Cardiac muscle cell (in vitro differentiated cells and primary cell): ENCODE measurements at places on chromosomes 6 and 20. TPM values are rescaled to one million over a fixed set of nuclear protein-coding genes. Genes with fewer than 3 reads are reported as not detected.
A peak's percentile ranks its signal among the peaks of the same experiment; 100 is the strongest.

DNA sequence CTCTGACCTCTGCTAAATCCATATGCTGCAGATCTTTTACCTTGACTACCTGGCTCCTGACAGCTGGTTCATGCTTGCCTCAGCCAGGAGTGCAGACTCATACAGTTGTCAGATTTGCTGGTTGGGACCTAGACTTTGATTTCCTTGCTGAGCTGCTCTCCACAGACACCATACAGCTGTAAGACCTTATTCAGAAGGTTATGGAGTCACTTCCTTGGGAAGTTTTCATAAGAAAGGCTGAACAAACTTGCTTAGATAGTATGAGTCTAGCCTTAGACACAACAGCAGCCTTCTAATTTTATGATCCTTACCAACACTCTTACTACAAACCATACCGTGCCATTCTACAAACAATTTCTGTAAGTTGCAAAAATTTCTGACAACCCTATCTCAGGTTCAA lies 102.9 kb downstream of the EDN1 start:
- H3K4me1 ChIP-seq, result no peaks in the 10 kb centered on the region
- no peaks in the 10 kb centered on the region for H3K27me3 ChIP-seq
- H3K27ac ChIP-seq, result no peak overlapping the region

Gene DNAJC5
- total RNA-seq, result 37.7 and 45.4 TPM in 2 replicates

Gene PNLDC1
- total RNA-seq, result 0.09 TPM in 1 of 2 replicates, not detected in the other

Gene PCSK2
- 0.12 and 0.18 TPM in 2 replicates for total RNA-seq

Gene NKX2-4
- not detected in 2 replicates for total RNA-seq

DNA sequence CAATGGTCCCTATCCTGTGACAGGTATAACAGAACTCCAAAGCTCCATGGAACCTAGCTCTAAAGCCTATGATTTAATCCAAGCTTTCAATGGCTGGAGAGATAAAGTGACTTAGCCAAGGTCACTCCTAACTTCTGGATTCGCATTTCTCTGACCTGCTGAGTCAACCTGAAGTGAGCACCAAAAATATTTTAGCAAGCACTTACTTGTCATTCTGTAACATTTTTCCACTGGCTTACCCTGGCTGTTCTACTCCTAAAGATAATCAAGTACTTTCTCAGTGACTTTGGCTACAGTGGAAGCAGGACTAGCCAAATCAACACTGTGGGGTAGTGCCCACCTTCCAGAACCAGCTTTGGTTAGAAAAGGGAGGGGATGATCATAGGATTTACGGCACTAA lies 188.3 kb downstream of the OGFRL1 start:
- H3K36me3 ChIP-seq, result no peaks in the 10 kb centered on the region
- no peak overlapping the region for H3K4me3 ChIP-seq
- H3K4me1 ChIP-seq, result no peaks in the 10 kb centered on the region
- H3K27ac ChIP-seq, result no peak overlapping the region

GRCh38 chr20:49674383-49675352 lies 39.0 kb downstream of the B4GALT5 start:
- no peak overlapping the region for H3K4me3 ChIP-seq
- H3K36me3 ChIP-seq, result no peaks in the 10 kb centered on the region
- H3K27ac ChIP-seq, result no peak overlapping the region
- no peaks in the 10 kb centered on the region for H3K27me3 ChIP-seq
- DNase-seq, result no peak

DNA sequence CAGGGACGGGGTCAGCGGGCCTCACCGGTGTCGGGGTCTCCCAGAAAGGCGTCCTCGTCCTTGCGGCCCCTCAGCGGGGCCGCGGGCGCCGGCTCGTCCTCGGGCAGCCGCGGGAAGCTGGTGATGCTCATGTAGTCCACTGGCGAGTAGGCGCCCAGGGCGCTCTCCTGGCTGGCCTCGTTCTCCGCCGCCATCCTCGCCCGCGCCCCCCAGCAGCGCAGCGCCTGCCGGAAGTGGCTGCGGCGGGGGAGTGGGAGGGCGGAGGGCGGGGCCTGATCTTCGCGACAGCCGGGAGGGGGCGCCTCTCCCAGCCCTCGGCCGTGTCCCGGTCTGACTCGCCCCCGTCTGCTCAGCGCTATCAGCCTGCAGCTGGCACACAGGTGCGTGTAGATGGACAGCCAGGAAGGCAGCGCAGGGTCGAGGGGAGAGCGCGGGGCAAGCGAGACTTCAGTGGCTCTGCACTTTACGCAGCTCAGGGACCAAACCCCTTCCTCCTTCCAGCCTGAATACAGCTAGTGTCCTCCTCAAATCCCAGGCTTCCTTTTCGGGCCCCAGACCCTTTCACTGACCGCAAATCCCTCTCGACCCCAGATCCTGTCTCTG lies at the start of gene GGT7:
TSS of gene GGT7 (minus strand) at position 235 of the 603 bp plus-strand sequence. CDS start at position 194, 41 bp downstream.
- peaks cover 3% of the 10 kb centered on the region for H3K4me1 ChIP-seq
- no peaks in the 10 kb centered on the region for H3K36me3 ChIP-seq
- peak; percentile 86 for DNase-seq

- H3K27ac ChIP-seq, result no peak overlapping the region
- H3K4me1 ChIP-seq, result no peaks in the 10 kb centered on the region
- H3K27me3 ChIP-seq, result no peaks in the 10 kb centered on the region
- H3K4me3 ChIP-seq, result no peak overlapping the region
These were observed 106.0 kb upstream of the CDH4 start for GRCh38 chr20:61146023-61146422.

Gene TMEM170B
- 2.6 and 3.0 TPM in 2 replicates for total RNA-seq

GRCh38 chr20:32209850-32210605 lies 2.3 kb downstream of the POFUT1 start:
- H3K4me3 ChIP-seq, result no peak overlapping the region
- H3K27me3 ChIP-seq, result no peaks in the 10 kb centered on the region
- peaks cover 19% of the 10 kb centered on the region for H3K4me1 ChIP-seq
- peak overlapping the region; percentile 22 for H3K27ac ChIP-seq
- DNase-seq, result no peak

Gene RSPO3
- 53.9 and 88.0 TPM in 2 replicates for total RNA-seq

- no peak overlapping the region for H3K4me3 ChIP-seq
- H3K27me3 ChIP-seq, result no peaks in the 10 kb centered on the region
- H3K36me3 ChIP-seq, result no peaks in the 10 kb centered on the region
- peak overlapping the region; percentile 89 for H3K27ac ChIP-seq
These were observed 82.6 kb upstream of the SPTLC3 start for GRCh38 chr20:12925863-12926793.

DNA sequence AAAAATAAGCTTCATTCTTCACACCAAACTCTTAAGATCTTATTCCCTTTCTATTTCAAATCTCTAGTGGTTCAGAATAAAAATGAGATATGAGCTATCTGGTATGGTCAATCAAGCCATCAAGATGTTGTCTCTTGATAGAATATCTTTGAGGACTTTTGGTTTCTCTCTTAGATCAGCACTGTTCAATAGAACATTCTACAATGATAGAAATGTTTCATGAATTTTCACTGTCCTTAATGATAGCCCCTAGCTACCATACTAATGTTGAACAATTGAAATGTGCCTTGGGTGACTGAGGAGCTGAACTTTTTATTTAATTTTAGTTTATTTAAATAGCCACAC lies 24.1 kb upstream of the HINT3 start:
- no peaks in the 10 kb centered on the region for H3K4me1 ChIP-seq
- H3K27me3 ChIP-seq, result no peaks in the 10 kb centered on the region
- H3K4me3 ChIP-seq, result no peak overlapping the region
- peaks cover 3% of the 10 kb centered on the region for H3K36me3 ChIP-seq

DNA sequence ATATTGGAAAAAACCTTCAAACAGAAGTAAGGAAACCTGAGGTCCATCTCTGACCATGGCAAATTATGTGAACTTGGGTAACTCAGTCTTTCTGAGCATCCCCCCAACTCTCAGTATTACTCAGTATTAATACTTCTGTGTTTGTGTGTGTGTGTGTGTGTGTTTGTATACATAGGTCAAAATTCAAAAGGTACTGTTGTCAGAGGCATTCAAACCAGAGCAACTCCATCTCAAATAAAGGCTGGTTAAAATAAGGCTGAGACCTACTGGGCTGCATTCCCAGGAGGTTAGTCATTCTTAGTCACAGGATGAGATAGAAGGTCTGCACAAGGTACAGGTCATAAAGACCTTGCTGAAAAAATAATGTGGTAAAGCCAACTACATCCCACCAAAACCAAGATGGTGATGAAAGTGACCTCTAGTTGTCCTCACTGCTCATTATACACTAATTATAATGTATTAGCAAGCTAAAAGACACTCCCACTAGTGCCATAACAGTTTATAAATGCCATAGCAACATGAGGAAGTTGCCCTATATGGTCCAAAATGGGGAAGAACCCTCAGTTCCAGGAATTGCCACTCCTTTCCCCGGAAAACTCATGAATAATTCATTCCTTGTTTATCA lies 33.3 kb upstream of the SLC22A16 start:
- no peaks in the 10 kb centered on the region for H3K4me1 ChIP-seq
- no peaks in the 10 kb centered on the region for H3K36me3 ChIP-seq
- H3K27me3 ChIP-seq, result no peaks in the 10 kb centered on the region
- H3K27ac ChIP-seq, result no peak overlapping the region
- DNase-seq, result no peak

Gene MYMX
- 0.21 TPM in 1 of 2 replicates, not detected in the other for total RNA-seq

- H3K36me3 ChIP-seq, result no peaks in the 10 kb centered on the region
- no peak overlapping the region for H3K27ac ChIP-seq
These were observed 4.4 kb downstream of the ANKRD60 start for GRCh38 chr20:58224097-58224496.

DNA sequence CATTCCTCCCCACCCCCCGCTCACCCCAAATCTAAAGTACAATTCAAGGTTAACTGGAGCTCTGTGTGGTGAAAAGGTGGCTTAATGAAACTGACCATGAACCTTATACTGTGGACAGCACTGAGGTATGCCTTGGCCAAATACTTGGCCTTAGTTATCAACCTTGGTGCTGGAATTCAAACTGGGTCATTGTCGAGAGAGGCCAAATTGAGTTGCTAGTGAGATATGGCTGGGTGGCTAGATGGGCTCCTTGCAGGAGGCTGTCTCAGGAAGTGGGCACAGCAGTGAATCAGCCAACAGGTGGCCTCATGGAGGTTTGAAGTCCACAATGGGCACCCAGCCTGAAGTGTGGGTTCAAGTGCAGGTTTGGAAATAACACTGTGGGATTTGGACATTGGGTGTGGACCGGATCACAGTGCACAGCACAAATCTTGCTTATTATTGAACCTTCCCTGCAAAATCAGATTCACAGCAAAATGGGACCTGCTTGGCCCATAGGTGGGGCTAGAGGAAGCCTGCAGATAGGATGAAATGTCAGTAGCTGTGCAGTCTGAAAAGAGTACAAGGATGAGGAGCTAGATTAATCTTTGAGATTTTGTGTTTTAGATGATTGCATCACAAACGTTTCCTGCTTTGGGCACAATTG lies 5.6 kb upstream of the BTBD3 start:
- no peaks in the 10 kb centered on the region for H3K36me3 ChIP-seq
- H3K4me1 ChIP-seq, result no peaks in the 10 kb centered on the region
- peak; percentile 15 for DNase-seq
- no peaks in the 10 kb centered on the region for H3K27me3 ChIP-seq
- no peak overlapping the region for H3K27ac ChIP-seq
- H3K4me3 ChIP-seq, result no peak overlapping the region

- peaks cover 4% of the 10 kb centered on the region for H3K4me1 ChIP-seq
- H3K27me3 ChIP-seq, result no peaks in the 10 kb centered on the region
- H3K27ac ChIP-seq, result peak overlapping the region; percentile 99
- peak; percentile 70 for DNase-seq
These were observed 367 bp upstream of the PCIF1 start for GRCh38 chr20:45934046-45934585.

Gene RAD21L1
- 0.28 and 0.33 TPM in 2 replicates for total RNA-seq

GRCh38 chr20:24106801-24107445 lies 118.3 kb upstream of the GGTLC1 start:
- H3K4me1 ChIP-seq, result no peaks in the 10 kb centered on the region
- no peak overlapping the region for H3K27ac ChIP-seq
- H3K36me3 ChIP-seq, result no peaks in the 10 kb centered on the region
- H3K27me3 ChIP-seq, result no peaks in the 10 kb centered on the region
- H3K4me3 ChIP-seq, result no peak overlapping the region

Gene PSORS1C2
- not detected in 2 replicates for total RNA-seq

DNA sequence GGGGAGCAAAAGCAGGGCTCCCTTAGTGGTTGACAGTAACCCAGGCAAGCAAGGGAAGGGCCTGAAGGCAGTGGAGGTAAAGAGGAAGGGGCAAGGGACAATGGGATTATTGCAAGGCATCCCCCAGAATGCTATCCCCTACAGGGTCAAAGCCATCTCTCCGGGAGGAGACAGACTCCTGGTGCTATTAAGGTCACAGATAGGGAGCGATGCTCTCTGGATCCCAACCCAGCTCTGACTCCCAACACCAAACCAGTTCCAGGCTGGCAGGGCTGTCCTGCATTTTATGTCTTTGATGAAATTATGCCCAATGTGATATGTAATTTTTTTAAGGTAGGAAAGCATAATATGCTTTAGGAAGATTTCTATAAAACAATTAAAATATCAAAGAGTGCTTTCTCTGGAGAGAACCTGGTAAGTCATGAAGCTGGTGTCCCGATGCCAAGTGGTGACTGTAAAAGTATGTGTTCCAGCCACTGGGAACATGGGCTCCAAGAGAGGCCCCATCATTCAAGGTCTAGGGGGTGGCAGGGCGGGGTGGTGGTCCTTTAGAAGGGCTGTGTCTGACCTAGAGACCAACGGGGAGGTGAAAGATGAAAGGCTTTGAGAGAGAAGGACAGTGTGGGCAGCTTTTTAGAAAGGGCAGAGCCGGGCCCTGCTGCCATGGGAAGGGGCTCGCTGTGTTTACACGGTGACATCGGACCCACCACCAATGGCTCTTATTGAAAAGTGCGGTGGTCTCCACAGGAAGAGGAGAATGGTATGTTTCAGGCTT lies 276.5 kb downstream of the CDC5L start:
- DNase-seq, result no peak
- H3K27ac ChIP-seq, result no peak overlapping the region
- no peaks in the 10 kb centered on the region for H3K36me3 ChIP-seq
- no peak overlapping the region for H3K4me3 ChIP-seq
- no peaks in the 10 kb centered on the region for H3K27me3 ChIP-seq

Gene ACSS2
- total RNA-seq, result 79.6 and 145 TPM in 2 replicates

GRCh38 chr6:158785036-158785435 lies 34.1 kb downstream of the EZR start:
- H3K4me1 ChIP-seq, result peaks cover 5% of the 10 kb centered on the region
- H3K27ac ChIP-seq, result no peak overlapping the region
- no peaks in the 10 kb centered on the region for H3K27me3 ChIP-seq
- H3K36me3 ChIP-seq, result peaks cover 91% of the 10 kb centered on the region
- H3K4me3 ChIP-seq, result no peak overlapping the region

Gene RNF144B
- total RNA-seq, result 0.32 and 1.1 TPM in 2 replicates

DNA sequence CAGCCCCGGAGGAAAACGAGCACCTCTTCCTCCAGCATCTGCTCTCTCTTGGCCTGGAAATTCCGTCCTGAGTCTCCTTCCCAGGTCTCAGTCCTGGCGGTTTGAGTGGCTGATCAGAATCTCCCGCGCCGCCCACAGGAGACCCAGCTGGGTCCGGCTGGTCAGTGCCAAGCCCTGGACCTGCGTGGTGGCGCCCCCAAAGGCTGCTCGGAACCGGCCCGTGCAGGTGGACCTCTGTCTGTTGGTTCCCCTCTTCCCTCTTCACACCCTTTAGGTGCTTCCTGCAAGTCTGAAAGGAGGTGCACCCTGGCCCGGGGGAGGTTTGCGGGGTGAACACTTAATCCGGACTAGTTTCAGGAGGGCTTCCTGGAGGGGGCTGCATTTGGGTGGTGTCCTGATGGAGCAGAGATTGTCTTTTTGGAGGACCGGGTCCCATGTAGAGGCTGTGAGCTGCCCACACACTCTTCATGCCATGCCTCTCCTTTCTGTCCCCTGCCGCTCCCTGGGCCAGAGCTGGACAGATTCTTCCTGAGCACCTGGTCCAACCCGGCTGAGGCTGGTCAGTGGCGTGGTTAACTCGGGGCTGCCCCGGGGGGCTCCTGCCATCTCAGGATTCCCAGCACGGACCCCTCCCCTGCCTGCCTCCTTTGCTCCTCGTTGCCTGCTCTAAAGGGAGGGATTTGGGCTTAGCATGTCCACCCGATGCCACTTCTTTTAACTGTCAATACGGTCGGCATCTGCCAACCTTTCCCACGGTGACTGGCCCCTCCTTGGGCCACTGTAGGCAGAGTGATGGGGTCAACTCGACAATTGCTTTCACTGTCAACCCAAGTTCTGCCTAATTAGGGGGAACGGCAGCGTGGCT lies 16.5 kb upstream of the BHLHE23 start:
- H3K27me3 ChIP-seq, result peaks cover 21% of the 10 kb centered on the region
- H3K36me3 ChIP-seq, result no peaks in the 10 kb centered on the region
- no peaks in the 10 kb centered on the region for H3K4me1 ChIP-seq
